Stimulated activated CD4-positive, alpha-beta T cell treated with anti-CD3 and anti-CD28 coated beads, Interleukin-15, amount 100 ng/mL, for 48 hours (primary cell): ENCODE measurements at places on chromosomes 16 and 17.

GRCh38 chr17:83079352-83079747 lies at the start of gene METRNL:
METRNL (plus strand) TSS chr17:83079609; CDS start chr17:83079816, 207 bp downstream.
- DNase-seq: peak; percentile 38

DNA sequence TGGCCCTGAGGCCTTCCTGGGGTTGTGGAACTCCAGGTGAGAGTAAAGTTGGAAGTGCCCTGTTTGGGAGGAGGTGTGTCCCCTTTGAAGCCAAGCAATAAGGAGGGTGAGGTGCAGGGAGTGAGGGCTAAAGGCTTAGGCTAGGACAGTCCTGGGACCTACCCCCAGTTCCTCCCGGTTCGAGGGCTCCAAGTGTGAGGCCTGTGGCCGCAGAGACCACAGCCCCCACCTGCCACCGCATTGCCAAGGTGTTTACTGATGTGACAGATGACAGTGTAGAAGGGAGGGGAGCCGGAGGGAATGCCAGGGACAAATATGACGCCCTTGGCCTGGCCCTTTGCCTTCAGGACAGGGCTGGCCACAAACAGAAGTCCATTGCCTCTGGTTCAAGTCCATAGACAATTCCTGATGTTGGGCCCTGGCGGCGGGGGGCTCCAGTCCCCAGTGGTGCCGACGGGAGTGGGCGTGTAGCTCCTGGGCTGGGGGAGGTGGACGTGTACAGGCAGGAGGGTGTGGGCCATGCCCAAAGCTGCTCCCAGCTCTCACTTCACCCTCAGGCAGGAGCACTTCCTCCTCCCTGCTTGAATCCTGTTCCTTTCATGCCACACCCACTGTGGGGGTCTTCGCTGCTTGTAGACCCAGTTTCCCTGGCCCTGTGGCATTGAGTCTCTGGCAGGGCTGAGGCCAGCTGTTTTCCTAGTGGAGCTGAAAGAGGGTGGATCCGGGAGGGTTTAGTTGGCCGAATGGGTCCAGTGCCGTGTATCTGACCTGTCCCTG lies 3.2 kb downstream of the ADORA2B start:
- no peak for DNase-seq

DNA sequence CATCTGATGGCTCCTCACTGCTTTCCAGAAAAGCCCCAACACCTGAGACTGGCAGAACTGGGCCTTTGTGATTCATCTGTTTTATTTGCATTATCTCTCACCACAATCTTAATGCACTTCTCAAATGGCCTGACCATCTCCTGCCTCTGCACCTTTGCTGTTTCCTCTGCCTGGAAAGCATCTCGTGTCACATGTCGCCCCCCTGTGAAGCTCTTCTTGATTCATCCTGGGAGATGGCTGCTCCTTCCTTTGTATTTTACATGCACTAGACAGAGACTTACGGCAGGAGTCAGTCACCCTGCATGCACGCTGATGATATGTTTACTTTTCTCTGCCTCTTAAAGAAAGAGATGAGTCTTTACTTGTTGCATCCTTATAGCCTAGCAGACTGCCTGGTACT lies 30.0 kb downstream of the HNF1B start:
- DNase-seq: no peak

DNA sequence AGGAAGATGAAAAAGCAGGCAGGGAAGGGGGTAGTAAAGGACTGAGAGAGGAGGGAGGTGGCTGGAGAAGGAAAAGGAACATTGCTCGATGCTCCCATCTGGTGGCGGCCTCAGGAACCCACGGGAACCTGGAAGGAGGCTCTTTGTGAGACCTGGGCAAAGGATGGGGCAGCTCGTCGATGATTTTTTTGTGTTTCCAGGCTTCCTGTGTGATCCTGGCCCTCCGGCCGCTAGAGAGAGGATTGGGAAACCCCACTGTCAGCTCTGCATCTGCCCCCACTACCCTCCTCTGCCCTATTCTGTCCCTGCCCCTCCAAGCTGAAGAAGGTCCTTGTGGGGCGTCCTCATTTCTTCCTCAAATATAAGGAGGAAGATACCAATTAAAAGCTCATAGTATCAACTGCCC lies 6.6 kb downstream of the WFIKKN2 start:
- peak; percentile 28 for DNase-seq

- no peak for DNase-seq
These were observed 41.5 kb downstream of the USP22 start for GRCh38 chr17:21001111-21001812.

GRCh38 chr16:82059983-82060421 lies 24.9 kb downstream of the HSD17B2 start:
- no peak for DNase-seq

- DNase-seq: no peak
These were observed 199.5 kb downstream of the ZNF18 start for GRCh38 chr17:11797803-11798202.

DNA sequence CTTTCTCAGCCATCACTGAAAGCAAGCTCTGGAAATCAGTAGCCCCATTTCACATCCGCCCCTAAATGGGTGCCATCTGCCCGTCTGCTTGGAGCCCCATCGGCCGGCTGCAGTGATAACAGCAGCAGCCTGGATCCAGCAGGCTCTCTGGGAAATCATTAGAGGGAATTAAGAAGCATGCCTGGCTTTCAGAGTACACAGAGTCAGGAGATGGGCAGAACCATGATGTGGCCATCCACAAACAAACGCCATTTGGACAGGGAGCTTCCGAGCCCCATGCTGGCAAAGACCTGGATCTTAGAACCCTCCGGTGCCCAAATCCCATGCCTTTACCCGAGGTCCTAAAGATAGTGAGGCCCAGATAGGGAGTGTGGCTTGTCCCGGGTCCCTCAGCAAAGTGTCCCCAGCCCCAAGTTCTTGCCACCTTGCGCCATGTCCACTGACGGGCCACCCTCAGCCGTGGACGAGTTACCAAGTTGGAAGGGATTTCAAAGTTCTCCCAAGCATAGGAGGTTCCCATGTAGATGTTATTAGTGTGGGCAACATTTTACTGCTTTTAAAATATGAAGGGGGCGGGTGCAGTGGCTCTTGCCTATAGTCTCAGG lies 1.0 kb upstream of the LITAF start:
- no peak for DNase-seq

- no peak for DNase-seq
These were observed 28.5 kb downstream of the FTO start for GRCh38 chr16:53732296-53732929.

GRCh38 chr17:75270218-75270965 lies 639 bp downstream of the MIF4GD start:
- peak; percentile 47 for DNase-seq

DNA sequence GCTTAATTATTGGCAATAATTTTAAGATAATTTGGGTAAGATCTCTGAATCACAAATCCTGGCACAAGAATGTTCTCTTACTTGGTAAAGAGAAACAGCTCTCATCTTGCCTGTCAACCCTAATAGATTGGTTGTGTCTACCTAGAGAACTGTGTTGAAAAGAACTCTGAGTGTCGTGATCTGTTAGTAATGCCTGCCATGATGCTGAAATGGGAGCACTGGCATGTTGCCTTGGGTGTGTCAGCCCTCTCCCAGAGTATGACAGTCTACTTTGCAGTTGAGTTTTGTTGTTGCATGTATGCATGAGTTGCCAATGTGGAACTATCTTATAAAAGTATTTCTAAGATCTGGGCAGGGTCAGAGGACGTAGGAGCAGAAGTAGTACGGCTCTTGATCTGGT lies 221.4 kb downstream of the MAF start:
- DNase-seq: no peak

GRCh38 chr16:14539631-14540030 lies 90.4 kb downstream of the PARN start:
- no peak for DNase-seq

DNA sequence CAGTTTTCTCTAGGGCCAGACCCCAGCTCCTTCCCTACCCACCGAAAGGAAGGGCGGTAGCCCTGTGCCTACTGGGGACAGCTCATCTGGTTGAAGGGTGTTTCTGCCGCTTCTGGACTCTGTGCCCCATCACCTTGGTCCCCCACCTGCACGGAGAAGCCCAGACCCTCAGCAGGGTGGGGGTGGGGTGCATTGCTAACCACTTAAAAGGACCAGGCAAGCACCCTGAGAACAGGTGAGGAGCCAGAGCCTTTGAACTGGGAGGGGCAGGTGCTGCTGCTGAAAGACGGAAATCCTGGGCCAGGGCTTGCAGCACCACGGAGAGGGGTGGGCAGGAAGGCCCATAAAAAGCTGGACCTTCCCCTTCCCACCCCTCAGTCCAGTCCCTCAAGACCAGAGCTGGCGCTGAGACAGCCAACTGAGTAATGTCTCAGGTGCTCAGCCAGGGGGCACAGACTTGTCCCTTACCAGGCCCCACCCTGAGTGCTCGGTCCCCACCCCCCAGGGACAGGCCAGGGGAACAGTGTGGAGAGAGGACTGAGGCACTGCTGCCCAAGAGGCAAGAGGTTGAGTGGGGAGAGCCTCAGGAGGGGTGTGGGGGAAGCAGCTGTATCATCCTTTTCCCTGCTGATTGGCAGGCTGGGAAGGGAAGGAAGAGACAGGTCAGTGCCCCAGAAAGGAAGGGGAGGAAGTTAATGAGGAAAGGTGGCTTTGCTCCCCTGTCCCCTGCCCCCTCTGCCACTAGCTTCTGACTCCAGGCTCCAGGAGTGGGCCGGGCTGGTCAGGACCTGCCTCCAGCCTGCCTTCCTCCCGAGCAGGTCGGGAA lies 10.9 kb upstream of the SP2 start:
- no peak for DNase-seq

DNA sequence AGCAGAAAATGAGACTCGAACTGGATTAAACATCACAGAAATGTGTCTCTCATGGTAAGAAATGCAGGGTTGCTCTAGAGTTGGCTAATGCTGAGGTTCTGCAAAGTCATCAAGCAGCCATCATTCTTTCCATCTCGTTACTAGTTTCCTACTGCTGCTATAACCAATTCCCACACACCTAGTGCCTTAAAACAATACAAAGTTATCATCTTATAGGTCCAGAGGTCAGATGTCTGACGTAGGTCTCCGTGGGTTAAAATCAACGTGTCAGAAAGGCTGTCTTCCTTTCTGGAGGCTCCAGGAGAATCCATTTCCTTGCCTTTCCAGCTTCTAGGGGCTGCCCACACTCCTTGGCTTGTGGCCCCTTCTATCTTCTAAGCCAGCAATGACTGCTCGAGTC lies 118.6 kb downstream of the STX8 start:
- no peak for DNase-seq

DNA sequence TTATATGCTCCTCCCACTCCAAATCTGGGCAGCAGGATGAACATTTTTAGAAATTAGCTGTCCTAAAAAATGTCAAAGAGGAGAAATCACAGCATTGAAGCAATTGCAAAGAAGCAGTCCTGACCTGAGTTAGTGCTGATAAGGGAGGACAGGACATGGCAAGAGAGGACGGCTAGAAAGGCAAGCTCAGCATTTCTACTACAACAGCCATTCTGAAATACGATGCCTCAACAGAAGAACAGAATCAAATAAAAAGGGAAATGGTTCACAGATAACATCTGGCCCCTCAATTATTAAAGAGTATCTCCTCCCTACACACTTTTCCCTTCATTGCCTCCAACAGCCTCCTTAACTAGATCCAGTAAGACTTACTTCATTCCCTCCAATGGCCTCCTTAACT lies 18.3 kb downstream of the VPS53 start:
- DNase-seq: no peak

DNA sequence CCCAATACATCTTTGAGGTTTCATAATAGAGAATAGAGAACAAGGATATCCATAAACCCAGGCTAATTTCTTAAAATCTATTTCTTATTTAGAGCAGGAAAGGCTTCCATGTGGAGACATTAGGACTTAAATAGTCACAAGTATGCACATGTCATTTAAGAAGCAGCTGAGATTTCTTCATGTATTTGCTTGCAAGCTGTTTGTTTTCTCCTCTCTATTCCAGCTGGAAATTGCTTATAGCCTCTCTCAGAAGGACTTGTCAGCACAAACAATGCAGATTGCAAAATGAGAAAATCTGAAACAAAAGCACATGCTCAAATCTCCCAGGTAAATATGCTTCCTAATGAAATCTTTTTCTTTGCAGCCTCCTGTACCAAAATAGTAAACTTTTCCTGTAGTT lies 1473.1 kb downstream of the CDH8 start:
- no peak for DNase-seq

DNA sequence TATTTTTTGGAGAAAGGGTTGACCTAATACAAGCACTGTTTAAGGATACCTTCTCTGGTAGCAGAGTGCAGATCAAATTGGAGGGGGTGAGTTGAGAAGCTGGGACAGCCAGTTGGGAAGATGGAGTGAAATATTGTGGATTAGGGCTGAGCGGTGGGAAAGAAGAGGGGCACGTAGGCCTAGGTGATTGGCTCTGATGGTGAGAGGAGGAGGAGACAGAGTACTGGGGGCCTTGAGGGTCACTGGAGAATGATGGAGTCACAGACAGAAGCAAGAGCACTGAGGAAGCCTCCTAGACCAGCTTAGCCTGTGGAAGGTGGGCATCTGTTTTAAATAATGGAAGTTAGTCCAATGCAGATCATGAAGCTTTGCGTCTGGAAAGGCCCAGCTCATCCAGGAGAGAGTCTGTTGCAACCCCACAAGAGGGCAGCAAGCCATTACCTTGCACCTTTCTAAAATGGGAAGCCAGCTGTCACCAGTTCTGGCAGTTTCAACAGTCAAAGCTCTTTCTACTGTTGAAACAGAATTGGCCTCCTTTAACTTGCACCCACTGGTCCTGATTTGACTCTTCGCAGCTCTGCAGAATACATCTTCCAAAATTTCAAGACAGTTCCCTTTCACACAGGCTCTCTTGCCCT lies 11.8 kb downstream of the SLC9A5 start:
- no peak for DNase-seq

DNA sequence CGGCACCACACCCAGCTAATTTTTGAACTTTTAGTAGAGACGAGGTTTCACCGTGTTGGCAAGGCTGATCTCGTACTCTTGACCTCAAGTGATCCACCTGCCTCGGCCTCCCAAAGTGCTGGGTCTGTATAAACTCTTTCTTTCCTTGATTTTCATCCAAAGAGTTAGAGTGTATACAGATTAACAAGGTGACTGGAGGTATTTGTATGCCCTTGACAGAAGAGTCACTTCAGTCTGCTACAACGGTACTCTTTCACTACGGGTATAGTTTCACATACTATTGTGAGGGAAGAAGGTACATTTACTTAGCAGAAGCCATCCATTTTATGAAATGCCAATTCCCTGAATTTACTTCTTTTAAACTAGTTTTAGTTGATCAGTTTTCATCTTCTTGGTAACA lies 32.5 kb downstream of the PPM1E start:
- no peak for DNase-seq

DNA sequence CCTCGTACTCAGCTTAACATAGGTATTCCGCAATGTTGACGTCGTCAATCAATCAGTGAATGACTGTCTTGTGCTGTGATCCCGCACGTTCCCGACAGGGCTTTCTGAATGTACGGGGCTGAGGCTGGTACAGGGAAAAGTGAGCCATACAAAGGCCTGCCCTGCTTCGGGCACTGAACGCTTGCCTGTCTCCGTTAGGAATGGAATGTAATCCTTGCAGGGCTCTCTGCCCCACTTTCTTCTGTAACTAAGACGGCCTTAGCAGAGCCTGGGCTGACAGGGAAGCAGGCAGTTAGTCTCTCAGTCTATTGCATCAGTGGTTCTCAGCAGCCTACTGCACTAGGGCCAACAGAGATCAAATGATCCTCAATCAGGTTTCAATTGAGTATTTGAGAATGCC lies 16.2 kb upstream of the MYH3 start:
- no peak for DNase-seq

GRCh38 chr16:89716493-89716892 lies 4.2 kb downstream of the VPS9D1 start:
- DNase-seq: no peak

- DNase-seq: no peak
These were observed 124.6 kb downstream of the AXIN2 start for GRCh38 chr17:65436871-65437270.

GRCh38 chr16:57999366-57999970 lies 1.0 kb downstream of the ZNF319 start:
- no peak for DNase-seq

GRCh38 chr16:88769617-88770460 lies 15.2 kb downstream of the PIEZO1 start:
- DNase-seq: no peak
